ENCODE measurements at places on chromosomes 16 and 17.

- peak; percentile 87 for DNase-seq
Measured at GRCh38 chr17:42248351-42249179, 27.6 kb downstream of the STAT5B start.

DNA sequence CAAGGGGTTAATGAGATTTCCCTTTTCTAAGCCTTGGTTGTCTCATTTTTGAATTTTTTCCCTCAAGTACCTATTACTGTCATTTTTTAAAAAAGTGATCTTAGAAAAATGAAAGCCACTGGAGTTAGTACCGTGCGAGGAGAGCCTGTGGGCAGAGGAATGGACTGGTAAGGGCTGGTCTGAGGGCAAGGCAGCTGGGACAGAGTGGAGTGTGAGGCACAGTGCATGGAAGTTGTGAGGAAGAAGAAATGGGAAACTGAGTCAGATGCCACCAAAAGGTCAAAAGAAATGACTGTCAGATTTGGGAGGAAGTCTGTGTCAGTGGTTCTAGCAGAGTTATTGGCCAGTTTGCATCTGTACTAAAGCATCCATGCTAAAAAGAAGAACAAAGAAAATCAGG, 8.2 kb downstream of the RASD1 start:
- no peak for DNase-seq

- no peak for DNase-seq
Measured at GRCh38 chr17:62601471-62601870, 26.0 kb upstream of the MRC2 start.

DNA sequence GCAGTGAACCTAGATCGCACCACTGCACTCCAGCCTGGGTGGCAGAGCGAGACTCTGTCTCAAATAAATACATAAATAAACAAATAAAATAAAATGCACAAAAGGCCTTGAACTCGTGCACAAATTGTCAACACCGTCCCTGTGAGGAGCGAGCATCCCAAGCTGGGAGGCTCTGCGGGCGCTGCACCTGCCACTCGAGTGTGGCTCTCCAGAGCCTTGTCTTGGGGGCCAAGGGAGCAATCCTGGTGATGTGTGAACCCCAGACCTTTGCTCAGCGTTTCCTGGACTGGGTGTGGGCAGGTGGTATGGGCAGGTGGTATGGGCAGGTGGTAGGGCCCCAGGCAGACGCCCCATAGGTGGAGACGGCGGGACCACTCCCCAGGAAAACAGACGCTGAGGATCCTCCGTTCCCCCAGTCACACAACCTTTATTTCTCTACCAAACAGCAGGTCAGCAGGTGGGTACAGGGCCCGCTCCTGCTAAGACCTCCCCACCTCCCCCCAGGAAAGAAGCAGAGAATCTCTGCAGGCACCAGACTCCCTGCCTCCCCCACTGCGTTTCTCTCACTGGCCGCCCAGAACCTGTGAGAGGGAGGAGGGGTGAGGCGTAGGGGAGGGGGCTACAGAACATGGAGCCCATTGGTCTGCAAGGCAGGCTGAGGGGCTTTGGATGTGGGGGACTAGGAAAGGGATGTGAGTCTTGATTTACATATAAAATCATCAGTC, 7.4 kb upstream of the P2RX1 start:
- DNase-seq, result no peak

DNA sequence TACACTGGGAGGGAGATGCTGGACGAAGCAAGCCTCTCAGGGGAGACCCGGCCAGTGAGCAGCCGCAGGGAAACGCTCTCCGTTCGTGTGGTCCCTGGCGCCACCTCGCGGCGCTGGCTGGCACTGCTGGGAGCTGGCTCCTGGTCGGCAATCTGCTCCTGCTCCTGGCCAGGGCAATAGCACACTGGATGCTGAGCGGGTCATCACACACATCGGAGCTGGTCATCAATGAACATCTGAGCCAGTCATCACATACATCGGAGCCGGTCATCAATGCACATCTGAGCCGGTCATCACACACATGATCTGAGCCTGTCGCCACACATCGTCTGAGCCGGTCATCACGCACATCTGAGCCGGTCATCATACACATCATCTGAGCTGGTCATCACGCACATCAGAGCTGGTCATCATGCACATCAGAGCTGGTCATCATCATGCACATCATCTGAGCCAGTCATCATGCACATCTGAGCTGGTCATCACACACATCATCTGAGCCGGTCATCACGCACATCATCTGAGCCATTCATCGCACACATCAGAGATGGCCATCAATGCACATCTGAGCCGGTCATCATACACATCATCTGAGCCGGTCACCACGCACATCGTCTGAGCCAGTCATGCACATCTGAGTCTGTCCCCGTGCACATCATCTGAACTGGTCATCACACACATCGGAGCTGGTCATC, 217.3 kb downstream of the RBFOX3 start:
- DNase-seq, result peak; percentile 44

DNA sequence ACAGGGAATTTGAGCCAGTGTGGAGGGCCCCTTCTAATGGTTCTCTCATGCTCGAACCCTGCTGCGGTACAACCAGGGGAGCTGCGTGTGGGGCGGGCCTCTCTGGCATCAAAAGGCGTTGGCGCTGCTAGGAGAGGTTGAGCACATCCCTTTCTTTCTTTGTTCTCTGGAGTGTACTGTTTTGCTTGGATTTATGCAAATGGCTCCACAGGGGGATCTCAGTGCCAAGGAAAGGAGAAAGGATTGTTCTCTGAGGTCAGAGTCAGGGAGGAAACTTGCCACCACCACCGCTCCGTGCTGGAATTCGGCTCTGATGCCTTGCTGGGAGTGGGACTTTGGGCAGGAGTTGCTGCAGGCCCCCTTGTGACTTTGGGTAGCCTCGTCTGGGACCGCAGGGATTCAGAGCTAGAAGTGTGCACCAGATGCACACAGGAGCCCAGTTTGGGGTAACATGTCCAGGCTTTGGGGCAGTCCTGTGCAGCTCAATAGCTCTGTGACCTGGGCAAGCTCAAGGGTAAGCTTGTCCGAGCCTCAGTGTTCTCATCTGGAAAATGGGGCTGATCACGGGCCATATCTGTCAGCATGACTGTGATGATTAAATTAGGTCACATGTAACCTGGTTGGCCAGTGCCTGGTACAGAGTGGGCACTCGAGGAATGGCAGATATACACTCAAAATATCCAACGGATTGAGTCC, 353.0 kb upstream of the EEF2KMT start:
- no peak for DNase-seq

DNA sequence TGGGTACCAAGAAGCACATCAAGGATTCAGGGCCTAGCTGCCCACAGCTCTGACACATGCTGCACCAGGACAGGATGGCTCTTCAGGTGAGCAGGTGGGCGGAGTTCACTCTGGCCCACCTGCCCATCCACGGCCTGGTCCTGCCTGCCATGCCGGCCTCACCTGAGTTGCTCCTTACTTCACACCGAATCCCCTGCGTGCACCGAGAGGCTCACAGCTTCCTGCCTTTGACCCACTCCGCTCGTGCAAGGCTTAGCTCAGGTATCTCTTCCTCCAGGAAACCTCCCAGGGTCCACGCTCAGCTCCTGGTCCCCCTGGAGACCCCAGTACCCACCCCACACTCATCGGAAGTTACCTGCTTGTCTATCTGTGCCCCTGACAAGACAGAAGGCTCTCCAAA, 21.6 kb upstream of the TNRC6C start:
- no peak for DNase-seq

- DNase-seq, result no peak
Measured at GRCh38 chr17:792277-792676, 10.1 kb downstream of the MRM3 start.

DNA sequence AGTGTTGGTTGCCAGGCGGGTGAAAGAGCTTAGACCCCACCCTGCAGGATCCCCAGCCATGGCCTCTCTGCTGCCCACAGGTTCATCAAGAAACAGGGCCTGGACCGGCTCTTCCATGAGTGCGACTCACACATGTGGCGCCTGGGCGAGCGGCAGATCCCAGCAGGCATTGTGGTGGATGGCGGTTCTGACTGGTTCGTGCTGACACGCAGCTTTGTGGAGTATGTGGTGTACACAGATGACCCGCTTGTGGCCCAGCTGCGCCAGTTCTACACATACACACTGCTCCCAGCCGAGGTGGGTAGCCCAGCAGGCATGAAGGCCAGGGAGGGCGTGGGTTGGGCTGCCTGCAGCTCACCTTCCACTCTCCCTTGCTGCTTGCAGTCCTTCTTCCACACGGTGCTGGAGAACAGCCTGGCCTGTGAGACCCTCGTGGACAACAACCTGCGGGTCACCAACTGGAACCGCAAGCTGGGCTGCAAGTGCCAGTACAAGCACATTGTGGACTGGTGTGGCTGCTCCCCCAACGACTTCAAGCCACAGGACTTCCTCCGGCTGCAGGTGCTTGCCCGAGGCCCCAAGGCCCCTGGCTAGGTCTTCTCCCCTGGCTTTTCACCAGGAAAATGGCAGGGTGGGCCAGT, 9.9 kb downstream of the XYLT2 start:
- DNase-seq, result no peak

DNA sequence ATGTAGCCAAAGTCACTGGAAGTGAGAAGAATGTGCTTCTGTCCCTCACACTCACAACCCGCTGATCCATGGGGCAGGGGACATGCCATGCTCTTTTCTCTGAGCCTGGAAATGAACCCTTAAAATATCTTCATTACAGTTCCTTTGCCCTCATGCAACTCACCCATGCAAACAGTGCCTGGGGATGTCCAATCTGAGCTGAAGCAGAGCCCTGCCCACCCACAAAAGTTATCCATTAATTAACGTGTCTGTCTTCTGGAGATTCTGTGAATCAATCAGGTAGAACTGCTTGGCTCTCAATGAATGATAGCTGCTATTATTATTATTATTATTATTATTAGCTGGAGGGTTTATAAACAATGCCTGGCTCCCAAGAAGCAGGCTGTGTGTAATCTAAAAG, 133.7 kb downstream of the USP31 start:
- DNase-seq, result no peak

All from NCI-H2171 (cell line).